ENCODE measurements at places on chromosomes 3 and 15.
A peak's percentile ranks its signal among the peaks of the same experiment; 100 is the strongest.

GRCh38 chr3:128050597-128050996 lies 1.6 kb upstream of the SEC61A1 start:
- DNase-seq = no peak

GRCh38 chr3:19264424-19264823 lies 116.1 kb downstream of the KCNH8 start:
- DNase-seq = no peak

- DNase-seq = no peak
These were observed 139.4 kb upstream of the GRM7 start for GRCh38 chr3:6721491-6721890.

DNA sequence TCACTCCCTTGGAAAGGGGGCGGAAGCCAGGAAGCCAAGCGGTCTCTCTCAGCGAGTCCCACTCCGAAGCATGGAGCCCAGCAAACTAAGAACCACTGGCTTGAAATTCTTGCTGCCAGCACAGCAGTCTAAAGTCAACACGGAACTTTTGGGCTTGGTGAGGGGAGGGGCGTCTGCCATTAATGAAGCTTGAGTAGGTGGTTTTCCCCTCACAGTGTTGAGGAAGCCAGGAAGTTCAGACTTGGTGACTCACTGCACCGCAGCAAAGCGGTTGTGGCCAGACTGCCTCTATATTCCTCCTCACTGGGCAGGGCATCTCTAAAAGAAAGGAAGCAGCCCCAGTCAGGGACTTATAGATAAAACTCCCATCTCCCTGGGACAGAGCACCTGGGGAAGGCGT lies 665.4 kb upstream of the CBLB start:
- DNase-seq = peak; percentile 66

GRCh38 chr3:172270557-172271166 lies 177.6 kb downstream of the GHSR start:
- no peak for DNase-seq

GRCh38 chr3:73999501-73999900 lies 374.8 kb upstream of the PDZRN3 start:
- no peak for DNase-seq

- no peak for DNase-seq
These were observed 1.0 kb downstream of the HGD start for GRCh38 chr3:120681018-120681417.

GRCh38 chr15:67941648-67942310 lies 101.9 kb upstream of the RNU6-1 start:
- DNase-seq = no peak

DNA sequence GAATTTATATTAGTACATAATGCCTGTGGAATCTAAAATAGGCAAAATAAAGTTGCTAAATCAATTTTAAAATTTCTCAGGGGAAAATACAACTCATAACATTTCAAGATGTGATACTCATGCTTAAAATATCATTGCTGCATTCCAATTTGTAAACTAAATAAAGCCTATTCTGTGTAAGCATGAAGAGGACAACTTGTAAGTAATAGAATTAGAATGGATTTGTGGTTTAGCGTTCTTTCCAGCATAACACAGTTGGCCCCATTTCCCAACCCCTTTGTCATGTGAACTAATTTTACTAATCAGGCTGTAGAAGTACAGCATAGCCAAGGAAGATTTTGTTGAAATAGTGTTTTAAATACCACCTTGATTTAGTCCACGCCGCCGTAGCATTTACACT lies 437.2 kb downstream of the SI start:
- DNase-seq = no peak

DNA sequence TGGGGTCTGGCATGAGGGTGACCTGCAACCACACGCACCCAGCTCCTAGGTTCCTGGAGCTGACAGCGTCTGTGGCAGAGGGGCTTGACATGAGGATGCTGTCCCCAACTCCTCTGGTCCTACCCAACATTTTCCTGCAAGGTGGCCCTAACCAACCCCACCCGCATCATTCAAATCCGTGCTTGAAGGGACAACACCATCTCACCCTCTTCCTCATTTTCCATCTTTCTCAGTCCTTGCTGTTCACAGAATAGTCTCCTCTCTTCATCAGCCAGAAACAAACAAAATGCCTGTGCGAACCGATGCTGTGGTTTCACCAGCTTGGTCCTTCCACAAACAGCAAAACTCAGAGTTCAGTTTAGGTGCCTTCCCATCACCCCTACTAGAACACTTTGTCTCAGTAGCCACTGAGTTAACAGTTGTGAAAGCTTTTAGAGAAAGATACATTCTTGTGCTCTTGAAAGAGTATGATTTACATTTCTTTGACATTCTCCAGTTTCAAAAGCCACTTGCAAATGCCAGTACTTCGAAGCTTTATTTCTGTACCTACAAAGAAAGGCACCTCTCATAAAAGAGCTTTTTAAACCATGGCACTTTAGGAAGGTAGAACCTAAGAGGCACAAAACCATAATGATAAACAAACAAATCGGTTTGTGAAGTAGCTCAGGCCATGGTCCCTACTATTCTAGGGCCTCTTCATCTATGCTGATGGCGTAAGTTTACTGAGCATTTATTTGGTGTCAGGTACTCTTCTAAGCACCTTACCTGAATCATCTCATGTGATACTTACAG lies 360.1 kb downstream of the SHQ1 start:
- no peak for DNase-seq

DNA sequence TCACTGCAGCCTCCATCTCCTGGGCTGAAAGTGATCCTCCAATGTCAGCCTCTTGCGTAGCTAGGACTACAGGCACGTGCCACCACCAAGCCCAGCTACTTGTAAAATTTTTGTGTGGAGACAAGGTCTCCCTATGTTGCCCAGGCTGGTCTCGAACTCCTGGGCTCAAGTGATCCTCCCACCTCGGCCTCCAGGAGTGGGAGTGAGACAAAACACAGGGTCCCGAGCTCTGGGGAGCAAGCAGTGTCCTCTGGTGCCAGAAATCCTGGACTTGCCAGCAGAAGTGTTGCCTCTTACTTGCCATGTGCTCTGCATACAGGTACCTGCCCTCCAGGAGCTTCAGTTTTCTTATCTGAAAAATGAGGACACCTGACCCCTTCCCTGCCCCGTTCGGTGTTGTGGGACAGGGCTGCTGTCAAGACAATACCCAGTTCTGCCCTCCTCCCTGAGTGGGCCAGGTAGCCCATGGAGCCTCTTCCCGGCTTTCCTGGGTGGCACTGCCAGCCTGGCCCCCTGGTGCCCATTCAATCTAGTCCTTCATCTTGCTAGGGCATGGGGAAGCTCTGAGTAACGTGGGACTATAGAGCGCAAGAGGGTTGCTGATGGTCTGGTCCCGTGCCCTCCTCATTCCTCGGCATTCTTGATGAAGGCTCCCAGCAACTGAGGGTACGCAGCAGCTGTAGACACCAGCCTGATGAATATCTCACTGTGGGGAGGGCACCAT lies 164.6 kb downstream of the GOLGA6L4 start:
- no peak for DNase-seq

GRCh38 chr3:50202353-50203112 lies 2.5 kb upstream of the SLC38A3 start:
- DNase-seq = no peak

GRCh38 chr3:122246199-122246598 lies 62.7 kb downstream of the CASR start:
- no peak for DNase-seq

DNA sequence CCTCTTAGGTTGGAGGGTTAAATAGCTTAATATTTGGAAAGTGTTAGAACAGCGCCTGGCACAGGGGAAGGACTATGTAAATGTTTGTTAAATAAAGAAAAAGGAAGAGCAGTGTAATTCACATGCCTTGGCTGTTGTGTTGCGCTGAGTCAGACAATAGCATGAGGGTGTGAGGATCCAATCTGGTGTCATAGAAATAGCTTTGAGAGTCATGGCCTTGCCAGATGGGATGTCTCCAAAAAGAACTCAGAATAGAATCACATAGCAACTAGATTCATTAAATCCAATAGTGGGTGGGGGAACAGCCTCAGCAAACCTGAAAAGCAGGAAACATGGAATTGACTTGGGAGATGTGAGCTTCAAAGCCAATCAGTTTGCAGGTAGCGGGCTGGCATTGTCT lies 3.9 kb upstream of the RBSN start:
- no peak for DNase-seq

GRCh38 chr3:126108676-126109050 lies 24.7 kb upstream of the SLC41A3 start:
- peak; percentile 32 for DNase-seq

DNA sequence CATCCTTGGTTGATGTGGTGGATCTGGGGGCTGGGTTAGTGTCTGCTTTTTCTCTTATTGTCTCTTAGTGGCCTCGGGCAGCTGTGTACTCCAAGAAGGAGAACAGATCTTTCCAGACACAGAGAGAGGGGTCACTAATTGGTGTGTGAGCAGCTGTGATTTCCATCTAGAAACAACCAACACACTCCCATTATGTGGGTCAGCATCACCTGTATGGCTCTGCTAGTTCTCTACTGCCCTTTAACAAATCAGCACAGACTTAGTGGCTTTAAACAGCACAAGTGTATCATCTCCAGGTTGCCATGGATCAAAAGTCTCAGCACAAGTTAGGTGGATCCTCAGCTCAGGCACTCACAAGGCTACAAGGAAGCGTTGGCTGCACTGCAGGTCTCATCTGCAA lies 156.8 kb downstream of the LRTM1 start:
- no peak for DNase-seq

DNA sequence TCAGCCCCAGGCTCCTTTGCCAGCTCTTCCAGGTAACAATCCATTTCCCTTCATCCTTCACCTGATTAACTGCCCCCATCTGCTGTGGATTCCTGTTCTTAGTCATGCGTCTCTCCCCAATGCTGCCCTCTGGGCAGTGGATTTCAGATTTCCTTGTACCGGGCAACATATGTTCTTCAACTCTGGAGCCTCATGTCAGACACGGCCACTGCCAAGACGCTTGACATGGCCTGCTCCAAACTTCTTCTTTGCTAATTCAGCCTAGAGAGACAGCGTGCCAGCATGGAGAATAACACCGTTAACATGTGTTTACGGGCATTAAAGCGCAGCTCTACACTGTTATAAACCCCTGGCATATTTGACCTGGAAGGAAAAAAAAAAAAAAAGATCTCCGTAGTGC lies 1035.1 kb upstream of the NR2F2 start:
- no peak for DNase-seq

GRCh38 chr3:139198929-139199328 lies 144.9 kb upstream of the MRPS22 start:
- no peak for DNase-seq

GRCh38 chr3:187616307-187616972 lies 53.8 kb downstream of the SST start:
- DNase-seq = peak; percentile 73

- no peak for DNase-seq
These were observed 123.8 kb downstream of the B3GALNT1 start for GRCh38 chr3:160981217-160981938.

DNA sequence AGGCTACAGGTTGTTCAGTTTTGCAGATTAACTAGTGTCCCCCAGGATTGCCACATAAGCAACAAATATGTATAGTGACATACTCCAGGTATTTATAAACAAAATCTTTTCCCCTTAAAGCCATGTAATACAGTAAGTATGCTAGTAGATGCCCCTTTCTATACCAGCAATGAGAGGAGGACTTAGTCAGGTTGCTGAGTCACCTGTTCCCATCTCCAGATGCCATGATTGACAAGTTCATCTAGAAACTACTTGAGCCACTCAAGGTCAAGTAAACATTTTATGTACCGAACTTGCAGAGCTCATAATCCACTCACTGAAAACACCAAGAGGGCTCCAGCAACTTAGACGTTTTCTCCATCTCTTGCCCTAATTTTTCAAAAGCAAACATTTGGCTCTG lies 18.2 kb downstream of the SLC9A9 start:
- DNase-seq = no peak

DNA sequence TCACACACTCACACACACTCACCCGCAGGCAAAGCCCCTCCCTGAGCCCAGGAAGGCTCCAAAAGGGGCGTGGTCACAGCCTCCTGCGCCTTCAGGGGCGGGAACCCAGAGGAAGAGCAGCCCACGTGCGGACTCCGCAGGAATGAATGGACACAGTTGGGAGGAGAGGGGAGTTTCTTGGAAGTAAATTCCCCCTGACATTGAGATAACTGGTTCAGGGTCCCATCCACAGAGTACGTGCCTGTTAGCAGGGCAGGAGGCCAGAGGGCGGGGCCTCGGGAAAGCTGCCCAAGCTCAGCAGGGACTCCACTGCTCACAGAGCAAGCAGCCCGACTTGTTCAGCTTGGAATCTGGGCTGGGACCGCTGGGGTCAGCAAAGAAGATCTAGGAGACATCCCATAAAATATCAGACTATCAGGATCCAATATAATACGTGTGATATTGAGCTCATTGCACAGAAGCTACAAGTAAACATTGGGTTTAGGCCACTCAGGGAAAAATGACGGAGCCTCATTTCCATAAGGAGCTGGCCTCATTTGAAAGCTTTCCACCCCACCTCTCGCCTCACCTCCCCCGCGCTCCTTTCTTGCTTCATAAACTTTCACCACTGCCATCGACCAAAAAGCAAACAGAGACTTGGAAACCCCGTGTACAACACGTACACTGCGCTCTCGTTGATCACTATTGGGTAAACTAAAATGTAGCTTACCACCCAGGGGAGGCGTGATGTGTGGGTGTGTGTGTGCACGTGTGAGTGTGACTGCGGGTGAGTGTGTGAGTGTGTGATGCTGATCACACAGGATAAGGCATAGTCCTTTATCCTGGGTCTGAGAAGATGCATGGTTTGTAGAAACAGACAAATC lies 36.0 kb downstream of the TM2D3 start:
- no peak for DNase-seq

DNA sequence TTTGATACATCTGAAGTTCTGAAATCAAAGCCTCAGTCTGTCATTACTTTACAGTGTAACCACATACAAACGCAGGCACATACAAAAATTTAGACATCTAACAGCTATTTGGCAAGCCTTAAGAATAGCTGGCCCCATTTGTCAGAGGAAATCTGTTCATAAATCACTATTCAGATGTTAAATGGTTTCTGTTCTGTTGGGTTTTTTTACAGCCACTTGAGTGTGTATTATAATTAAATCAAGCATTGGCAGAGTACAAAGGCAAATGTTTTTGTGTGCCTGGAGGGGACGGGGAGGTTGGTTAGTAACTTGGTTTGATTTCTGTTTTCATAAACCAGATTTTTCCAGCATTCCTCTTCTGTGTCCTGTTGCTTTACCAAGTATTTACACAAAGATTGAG lies 24.1 kb downstream of the PIGB start:
- DNase-seq = no peak

- DNase-seq = no peak
These were observed 304.9 kb upstream of the WNT5A start for GRCh38 chr3:55792009-55792408.

Data from activated CD8-positive, alpha-beta memory T cell treated with anti-CD3 and anti-CD28 coated beads, Interleukin-2, amount 50 U/mL, for 48 hours (primary cell).